Hepatocyte (in vitro differentiated cells): ENCODE measurements at places on chromosomes 4 and X. TPM values are rescaled to one million over a fixed set of nuclear protein-coding genes. Genes with fewer than 3 reads are reported as not detected.

- H3K4me3 ChIP-seq: no peak overlapping the region
- no peak for DNase-seq
- no peak overlapping the region for H3K27ac ChIP-seq
- H3K27me3 ChIP-seq: no peaks in the 10 kb centered on the region
Observed at GRCh38 chrX:55754861-55755294, 37.3 kb downstream of the RRAGB start.

DNA sequence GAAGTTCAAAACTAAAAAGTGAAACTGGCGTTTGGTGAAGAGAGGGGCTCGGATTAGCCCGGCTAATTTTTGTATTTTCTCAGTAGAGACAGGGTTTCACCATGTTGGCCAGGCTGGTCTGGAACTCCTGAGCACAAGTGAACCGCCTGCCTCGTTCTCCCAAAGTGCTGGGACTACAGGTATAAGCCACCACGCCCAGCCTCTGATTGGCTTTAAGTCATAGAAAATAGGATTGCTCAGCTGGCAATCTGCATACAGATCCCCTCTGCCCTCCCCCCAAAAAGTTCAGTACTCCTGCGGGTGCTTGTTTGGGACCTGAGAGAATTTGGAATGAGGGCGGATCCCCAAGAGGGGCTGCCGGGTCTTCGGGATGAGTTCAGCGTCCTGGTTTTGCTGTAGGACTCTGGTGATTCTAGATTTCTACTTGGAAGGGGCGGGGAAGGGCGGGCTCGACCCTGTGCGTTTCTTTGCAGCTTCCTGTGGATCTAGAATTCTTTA, 537 bp upstream of the PRKX start:
- no peaks in the 10 kb centered on the region for H3K27me3 ChIP-seq
- no peaks in the 10 kb centered on the region for H3K4me1 ChIP-seq
- H3K27ac ChIP-seq: no peak overlapping the region
- no peaks in the 10 kb centered on the region for H3K36me3 ChIP-seq
- peak overlapping the region; percentile 58 for H3K4me3 ChIP-seq
- DNase-seq: peak; percentile 6

The MAGEA6 gene
- polyA plus RNA-seq: 0.45 TPM in 1 of 2 replicates, not detected in the other

The CT55 gene
- polyA plus RNA-seq: not detected in 2 replicates

DNA sequence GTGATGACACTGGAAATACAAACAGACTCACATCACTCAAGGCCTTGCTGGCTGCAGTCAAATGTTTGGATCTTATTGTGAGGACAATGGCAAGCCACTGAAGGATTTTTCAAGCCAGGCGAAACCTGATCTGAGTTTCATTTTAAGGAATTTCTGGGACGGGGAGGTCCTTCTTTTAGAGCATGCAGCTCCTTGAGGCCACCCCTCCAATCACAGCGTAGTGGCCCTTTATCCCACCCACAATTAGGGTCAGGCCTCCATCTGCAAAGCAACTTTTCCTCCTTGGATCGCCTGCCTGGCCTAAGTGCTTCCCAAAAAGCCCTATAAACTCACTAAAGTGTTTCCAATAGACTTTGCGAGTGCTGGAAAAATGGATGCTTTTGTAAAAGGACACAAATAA, 115.5 kb downstream of the EFHC2 start:
- DNase-seq: peak; percentile 23
- H3K4me1 ChIP-seq: peaks cover 5% of the 10 kb centered on the region
- no peak overlapping the region for H3K4me3 ChIP-seq
- H3K27me3 ChIP-seq: no peaks in the 10 kb centered on the region
- H3K27ac ChIP-seq: peak overlapping the region; percentile 80

The REELD1 gene
- polyA plus RNA-seq: 0.44 TPM in 1 of 2 replicates, not detected in the other

The LEF1 gene
- polyA plus RNA-seq: 7.6 and 10.4 TPM in 2 replicates

DNA sequence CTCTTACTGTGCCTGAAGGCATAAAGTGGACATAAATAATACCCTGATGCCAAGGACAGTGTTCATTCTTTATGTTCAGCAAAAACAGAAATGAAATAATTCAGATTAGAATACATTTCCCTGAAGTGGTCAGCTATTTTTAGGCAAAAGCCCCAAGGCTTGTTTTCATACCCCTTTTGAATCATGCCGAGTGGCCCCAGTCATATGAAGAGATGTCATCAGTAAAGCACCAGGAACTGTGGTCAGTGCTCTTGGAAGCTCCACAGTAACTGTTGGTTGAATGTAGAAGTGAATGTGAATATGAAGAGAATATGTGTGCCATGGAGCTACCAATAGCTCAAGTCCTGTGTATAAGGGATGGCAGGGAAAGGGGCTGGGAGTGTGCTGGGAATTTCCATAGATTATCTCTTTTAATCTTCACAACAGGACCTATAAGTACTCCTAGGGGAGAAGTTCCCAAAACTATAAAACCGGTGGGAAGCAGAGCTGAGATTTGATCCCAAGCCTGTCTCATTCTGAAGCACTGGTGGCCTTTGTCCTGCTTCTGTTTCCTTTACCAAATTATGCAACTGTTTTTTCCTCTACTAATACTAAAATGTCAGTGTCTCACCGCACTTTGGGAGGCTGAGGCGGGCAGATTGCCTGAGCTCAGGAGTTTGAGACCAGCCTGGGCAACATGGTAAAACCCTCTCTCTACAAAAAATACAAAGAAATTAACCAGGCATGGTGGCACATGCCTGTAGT, 52.6 kb downstream of the FNIP2 start:
- no peaks in the 10 kb centered on the region for H3K27me3 ChIP-seq
- no peak for DNase-seq
- H3K36me3 ChIP-seq: no peaks in the 10 kb centered on the region
- H3K4me3 ChIP-seq: no peak overlapping the region
- H3K4me1 ChIP-seq: peaks cover 51% of the 10 kb centered on the region
- H3K27ac ChIP-seq: peak overlapping the region; percentile 78

- peaks cover 3% of the 10 kb centered on the region for H3K4me1 ChIP-seq
- H3K36me3 ChIP-seq: no peaks in the 10 kb centered on the region
- no peaks in the 10 kb centered on the region for H3K27me3 ChIP-seq
- no peak overlapping the region for H3K4me3 ChIP-seq
Observed at GRCh38 chr4:13705521-13706041, 78.1 kb upstream of the BOD1L1 start.

GRCh38 chrX:133677123-133678063, 262.1 kb upstream of the GPC4 start:
- H3K4me3 ChIP-seq: no peak overlapping the region
- peaks cover 8% of the 10 kb centered on the region for H3K4me1 ChIP-seq
- H3K27ac ChIP-seq: peak overlapping the region; percentile 63

GRCh38 chrX:68146054-68146453, 287.2 kb downstream of the OPHN1 start:
- no peaks in the 10 kb centered on the region for H3K27me3 ChIP-seq
- H3K4me1 ChIP-seq: no peaks in the 10 kb centered on the region
- no peak overlapping the region for H3K27ac ChIP-seq

GRCh38 chrX:42020225-42020624, 96.9 kb upstream of the CASK start:
- H3K27me3 ChIP-seq: no peaks in the 10 kb centered on the region
- no peaks in the 10 kb centered on the region for H3K36me3 ChIP-seq
- no peak overlapping the region for H3K4me3 ChIP-seq
- H3K4me1 ChIP-seq: no peaks in the 10 kb centered on the region
- DNase-seq: no peak
- no peak overlapping the region for H3K27ac ChIP-seq

The TSPAN6 gene
- 98.3 and 131 TPM in 2 replicates for polyA plus RNA-seq
